IPS DF 19.7 (cell line): ENCODE measurements at places on chromosomes 1 and 21.

GRCh38 chr1:242530761-242531160 lies 6.3 kb upstream of the PLD5 start:
- no peak for DNase-seq

DNA sequence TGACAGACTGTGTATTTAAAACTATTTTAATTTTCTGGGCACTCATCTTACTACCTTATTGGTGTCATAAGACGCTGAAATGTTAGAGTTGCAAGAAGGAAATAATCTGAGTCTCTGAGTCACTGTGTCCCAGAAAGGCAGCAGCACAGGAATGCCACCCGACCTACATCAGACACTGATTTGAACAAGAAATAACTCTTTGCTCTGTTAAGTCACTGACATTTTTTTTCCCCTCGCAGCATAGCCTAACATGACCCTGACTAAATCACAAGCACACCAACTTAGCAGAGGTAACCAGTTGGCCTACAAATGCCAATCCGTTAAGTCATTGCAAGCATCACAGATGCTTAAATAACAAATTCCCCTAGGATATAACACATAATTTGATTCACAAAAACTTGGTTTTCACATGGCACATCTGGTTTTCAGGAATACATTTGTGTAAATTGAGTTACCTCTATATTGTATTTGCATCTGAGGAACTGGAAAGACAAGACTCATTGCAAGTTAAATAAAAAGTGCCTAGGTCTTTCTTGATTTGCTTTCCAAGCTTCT lies 349.1 kb downstream of the SEC16B start:
- no peak for DNase-seq

- no peak for DNase-seq
Measured at GRCh38 chr1:110645211-110645610, 29.5 kb downstream of the KCNA3 start.

GRCh38 chr1:209398313-209398991 lies 185.1 kb upstream of the CAMK1G start:
- peak; percentile 56 for DNase-seq

- DNase-seq, result no peak
Measured at GRCh38 chr21:17901458-17902079, 82.4 kb upstream of the C21orf91 start.

GRCh38 chr1:40824591-40825434 lies 37.4 kb downstream of the CITED4 start:
- DNase-seq, result no peak

DNA sequence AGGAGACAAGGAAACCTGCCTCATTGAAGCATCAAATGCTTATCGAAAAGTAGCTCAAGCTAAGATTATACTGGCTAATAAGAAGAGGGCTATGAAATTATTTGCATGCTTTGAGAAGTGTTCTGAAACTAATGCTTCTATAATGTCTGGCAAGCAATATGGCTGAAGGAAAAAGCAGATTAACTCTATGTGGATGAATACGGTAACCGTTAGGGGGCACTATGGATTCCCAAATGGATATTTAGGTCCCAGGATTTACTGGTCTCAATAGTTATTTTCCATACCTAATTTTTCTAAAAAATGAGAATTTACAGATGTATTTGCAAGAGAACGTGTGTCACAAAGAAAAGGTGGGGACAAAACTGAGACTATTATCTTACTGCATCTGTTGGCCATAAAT lies 34.6 kb upstream of the RRP15 start:
- DNase-seq, result no peak

DNA sequence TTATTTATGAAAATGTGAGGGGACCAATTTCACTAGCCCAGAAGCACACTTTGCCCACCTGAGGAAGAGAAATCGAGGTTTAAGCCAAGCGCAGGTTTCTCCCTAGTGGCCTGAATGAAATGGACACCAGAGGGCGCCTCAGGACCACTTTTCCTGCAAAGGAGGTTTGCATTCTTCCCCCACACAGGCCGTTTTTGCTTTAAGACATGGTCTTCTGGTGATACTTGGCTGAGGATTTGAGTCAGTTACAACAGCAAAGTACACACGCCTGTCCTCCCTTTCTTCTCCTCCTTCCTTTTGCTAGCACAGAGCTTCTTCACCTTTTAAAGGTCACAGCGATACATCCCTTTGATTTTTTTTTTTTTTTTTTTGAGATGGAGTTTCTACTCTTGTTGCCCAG lies 5.4 kb downstream of the PLA2G2E start:
- DNase-seq, result peak; percentile 40

GRCh38 chr1:41242342-41243078 lies 404 bp upstream of the SCMH1 start:
- no peak for DNase-seq

DNA sequence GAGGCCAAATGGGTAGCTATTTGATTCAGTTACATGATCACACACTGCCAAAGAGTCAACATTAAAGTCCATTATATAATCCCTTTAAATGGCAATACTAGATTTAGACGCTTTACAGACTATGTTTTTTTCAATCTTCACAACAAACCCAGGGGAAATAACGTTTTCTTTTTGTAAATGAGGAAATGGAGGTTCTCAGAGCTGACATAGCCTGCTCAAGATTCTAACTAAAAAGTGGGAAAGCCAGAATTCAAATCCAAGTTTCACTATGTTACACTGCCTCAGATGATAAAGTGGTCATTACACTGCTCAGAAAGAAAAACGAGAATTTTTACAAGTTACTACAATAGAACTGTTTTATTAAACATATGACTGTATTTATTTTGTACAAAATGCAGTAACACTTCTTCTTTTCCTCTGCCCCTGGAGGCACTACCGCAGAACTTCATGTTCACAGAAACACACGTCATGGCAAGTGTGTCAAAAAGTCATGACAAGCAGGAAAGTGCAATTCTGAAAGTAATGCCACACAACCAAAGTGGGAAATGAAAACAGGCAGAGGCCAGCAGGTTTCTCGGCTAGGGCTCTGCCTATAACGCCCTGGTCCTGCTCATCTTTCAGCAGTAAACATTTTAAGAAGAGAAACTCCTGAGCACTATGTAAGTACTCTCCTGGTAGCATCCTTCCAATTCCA lies 19.0 kb downstream of the THEMIS2 start:
- no peak for DNase-seq

GRCh38 chr1:119007339-119007669 lies 19.2 kb upstream of the TBX15 start:
- DNase-seq, result no peak

DNA sequence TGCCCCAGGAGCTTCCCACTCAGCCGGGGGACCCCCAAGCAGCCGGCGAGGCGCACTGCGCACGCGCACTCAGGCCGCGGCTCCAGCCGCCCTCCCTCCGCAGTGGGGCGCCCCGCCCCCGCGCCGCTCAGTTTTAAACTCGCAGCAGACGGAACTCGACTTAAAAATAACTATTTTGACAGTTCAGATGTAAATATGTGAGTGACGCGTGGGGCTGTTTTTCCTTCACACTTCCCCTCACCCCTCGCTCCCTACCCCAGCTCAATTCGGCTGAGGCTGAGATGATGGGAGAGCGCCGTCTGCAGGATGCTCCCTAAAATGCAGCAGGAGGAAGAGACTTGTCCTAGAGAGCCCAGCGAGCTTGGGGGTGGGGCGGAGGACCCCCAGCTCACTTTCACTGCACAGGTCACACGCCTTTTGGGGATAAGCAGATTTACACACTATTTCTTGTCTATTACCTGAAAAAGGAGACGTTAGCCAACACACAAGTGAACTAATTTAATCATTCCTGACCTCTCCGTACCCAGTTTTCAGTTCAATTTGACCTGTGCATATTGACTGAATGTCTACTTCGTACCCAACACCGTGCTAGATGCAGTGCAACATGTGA lies 8.9 kb upstream of the LEMD1 start:
- no peak for DNase-seq

DNA sequence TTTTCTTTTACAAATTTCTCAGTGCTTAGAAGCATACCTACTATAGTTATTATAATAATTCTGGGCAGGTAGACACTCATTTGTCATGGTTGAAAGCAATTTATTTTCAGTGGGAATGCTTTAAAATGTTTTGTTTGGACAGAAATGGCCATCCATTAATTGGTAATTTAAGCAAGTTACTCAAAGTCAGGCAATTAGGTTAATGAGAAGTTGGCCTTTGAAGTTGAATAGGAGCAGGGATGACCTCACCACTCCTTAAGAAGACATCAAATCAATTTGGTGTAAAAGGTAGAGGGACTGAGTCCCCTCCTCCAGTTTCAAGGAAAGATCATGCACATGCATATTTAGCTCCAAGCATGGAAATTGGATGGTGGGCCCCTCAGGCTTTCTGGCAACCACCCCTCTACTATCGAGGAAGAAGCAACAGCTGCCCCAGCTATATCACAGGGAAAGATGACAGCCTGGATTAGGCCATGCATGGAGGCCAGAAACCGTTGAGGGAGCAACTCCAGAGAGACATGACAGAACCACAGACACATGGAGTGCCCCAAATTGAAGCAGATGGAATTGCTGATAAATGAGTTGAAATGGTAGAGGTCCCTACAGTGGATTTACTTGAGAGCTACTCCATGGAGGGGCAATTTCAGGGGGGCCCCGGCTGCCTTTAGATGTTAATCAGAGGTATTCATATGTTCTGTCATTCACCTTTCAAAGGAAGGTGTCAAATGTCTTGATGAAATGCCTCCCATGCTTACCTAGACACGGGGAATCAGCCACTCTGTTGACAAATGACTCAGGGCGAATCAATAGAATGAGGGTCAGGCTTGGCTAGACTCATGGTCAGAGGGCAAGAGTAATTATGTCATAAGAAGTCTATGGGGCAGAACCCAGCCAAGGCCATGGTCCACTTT lies 26.7 kb downstream of the HLX start:
- DNase-seq, result no peak

GRCh38 chr1:109041621-109042468 lies at the start of gene WDR47:
TSS of gene WDR47 (minus strand) at chr1:109042102. CDS start at chr1:109023512, 18,590 bp downstream.
- DNase-seq, result peak; percentile 80

GRCh38 chr1:236066828-236067386 lies 2.0 kb upstream of the NID1 start:
- no peak for DNase-seq

DNA sequence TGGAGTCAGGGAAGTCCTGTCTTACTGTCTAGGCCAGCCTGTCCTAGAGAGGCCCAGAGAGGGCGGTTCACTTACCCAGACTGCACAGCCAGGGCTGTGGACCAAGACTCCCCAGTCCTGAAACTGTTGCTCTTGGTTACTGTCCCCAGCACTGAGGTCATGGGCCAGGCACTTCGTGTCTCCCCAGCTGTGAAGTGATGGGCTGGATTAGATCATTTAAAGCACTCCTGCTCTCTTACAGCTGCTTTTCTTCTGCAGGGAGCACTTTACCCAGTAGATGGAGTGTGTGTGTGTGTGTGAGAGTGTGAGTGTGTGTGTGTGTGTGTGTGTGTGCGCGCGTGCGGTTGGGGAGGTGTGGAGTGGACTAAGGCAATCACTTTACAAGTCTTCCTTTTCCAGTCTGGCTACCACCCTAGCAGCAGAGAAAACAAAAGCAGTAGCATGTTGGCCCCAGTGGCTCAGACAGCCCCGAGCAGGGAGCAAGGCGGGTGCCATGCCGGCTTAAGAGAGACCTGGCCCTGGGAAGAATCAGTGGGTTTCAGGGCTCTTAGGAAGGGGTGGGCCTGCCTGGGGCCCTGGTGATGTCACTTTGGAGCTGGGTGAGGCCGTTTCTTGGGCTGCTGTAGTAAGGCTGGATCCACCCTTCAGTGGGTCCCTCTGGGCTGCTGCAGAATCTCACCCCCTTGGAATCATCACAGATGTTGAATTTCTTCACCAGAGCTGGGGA lies 2.4 kb downstream of the SPSB1 start:
- DNase-seq, result no peak

- DNase-seq, result no peak
Measured at GRCh38 chr21:32102426-32102825, 176.4 kb downstream of the MIS18A start.

DNA sequence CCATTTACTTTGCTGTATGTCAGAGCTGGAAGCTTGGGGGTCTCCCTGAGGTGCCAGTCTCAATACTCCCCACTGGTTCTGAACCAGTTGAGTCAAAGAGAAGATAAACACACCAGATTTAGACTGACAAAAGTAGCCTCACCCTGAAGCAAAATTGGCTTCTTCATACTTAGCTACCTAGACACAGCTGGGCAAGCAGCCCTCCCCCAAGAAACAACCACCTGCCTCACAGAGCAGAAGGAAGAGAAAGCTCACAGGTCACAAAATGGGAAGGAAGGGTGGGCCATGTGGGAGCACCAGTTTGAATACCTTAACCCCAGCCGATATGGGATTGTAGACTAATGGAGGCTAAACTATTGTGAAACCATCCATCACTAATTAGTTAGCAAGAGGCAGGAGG lies 24.6 kb upstream of the MYSM1 start:
- no peak for DNase-seq

DNA sequence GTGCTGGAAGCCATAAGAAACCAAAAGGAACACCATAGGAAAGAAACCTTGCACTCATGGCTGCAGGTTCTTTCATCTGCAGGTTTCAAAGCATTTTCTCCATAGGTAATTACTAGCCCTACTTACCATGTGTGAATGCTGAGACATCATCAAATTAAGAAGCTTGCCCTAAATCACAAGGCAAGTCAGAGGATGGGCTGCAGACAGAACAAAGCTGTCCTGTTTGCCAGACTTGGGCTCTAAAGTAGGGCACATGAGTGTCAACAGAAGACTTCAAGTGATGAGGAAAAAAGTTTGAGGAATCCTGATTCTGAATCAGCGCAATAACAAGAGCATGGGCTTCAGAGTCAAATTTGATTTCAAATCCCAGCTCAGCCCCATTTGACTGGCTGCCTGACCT lies 5.8 kb upstream of the EPS15 start:
- no peak for DNase-seq

GRCh38 chr1:35443768-35444518 lies 113.3 kb downstream of the KIAA0319L start:
- DNase-seq, result no peak

- DNase-seq, result no peak
Measured at GRCh38 chr1:43706598-43707189, 642 bp upstream of the ST3GAL3 start.

DNA sequence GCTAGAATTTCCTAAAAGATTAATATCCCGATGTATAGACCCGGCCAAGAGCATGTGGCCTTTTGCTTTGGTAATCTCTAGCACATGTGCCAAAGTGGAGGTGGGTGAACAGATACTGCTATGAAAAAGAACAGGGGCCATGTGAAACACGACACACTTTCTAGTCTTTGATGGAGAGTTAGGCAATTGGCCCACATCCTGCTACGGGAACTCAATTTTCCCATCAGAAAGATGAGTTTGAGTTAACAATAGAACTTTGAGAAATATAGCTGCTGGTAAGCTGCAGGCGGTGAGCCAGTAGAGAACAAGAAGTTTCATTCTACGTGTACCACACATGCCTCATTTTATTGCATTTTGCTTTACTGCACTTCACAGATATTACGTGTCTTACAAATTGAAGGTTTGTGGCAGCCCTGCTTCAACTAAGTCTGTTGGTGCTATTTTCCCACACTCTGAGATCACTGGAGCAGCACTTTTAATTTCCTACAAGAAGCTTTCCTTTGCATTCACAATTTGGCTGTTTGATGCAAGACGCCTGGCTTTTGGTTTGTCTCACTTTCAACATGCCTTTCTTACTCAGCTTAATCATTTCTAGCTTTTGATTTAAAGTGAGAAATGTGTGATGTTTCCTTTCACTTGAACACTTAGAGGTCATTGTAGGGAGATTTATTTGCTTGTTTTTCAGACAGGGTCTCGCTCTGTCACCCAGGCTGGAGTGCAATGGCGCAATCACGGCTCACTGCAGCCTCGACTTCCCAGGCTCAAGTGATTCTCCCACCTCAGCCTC lies 46.3 kb downstream of the HTR6 start:
- DNase-seq, result no peak
